Ecto neural progenitor cell (in vitro differentiated cells): ENCODE measurements at places on chromosomes 12 and 14.

DNA sequence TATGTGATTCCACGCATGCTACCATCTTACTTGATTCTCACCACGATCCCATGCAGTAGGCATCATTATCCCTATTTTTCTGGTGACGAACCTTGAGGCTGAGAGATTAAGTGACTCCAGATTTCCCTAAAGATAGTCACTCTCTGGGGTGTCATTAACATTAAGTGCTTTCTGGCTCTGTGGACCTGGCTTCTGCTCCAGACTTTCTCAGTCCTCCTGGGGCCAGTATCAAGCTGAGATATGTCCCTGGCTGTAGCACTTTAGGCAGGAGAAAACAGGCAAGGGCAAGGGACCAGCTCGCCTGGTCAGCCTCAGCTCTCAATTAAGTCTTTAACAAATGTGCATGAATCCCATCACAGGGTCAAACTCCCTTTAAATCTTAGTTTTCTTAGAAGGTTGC, 38.3 kb upstream of the PRB2 start:
- DNase-seq: no peak

GRCh38 chr12:112117685-112118084, 7.7 kb upstream of the TRAFD1 start:
- DNase-seq: no peak

DNA sequence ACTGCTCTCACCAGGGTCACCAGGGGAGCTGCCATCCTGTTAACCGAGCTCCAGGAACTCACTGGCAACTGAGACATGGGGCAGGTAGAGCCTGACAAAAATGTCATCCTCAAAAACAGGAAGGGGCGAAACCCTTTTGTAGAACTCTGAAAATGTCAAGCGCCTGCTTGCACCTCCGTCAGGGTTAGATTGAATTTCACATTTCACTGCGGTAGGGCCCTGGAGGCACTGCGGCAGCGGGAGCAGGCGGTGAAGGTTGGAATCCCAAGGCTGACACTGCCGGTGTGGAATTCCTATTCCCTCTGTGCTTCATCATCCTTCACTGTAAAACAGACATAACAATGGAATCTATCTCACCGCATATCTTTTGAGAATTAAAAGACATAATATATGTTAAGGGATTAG, 142.8 kb upstream of the TMCC3 start:
- DNase-seq: no peak

DNA sequence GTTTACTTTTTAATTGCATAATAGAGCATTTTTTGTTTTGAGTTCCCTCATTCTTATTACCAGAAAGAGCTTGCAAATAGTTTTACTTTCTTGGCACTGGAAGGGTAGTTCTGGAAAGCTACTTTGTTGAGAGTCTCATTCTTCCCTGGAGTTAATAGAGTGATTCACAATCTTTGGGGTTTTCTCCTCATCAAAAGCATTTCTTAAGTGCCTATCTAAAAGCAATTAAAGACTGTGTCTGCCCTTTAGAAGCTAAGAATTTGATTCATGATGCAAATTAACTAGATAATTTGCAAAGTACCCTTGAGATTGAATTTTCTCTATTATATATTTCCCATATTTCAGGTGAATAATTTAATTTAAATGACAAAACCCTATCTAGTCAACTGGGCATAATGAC, 8.1 kb upstream of the BMAL2 start:
- DNase-seq: no peak

GRCh38 chr14:102675396-102675795, 82.9 kb downstream of the RCOR1 start:
- DNase-seq: no peak

GRCh38 chr14:61764342-61765122, 2.3 kb downstream of the SNAPC1 start:
- no peak for DNase-seq

- no peak for DNase-seq
These were observed 173.0 kb downstream of the STXBP6 start for GRCh38 chr14:24876996-24877395.

DNA sequence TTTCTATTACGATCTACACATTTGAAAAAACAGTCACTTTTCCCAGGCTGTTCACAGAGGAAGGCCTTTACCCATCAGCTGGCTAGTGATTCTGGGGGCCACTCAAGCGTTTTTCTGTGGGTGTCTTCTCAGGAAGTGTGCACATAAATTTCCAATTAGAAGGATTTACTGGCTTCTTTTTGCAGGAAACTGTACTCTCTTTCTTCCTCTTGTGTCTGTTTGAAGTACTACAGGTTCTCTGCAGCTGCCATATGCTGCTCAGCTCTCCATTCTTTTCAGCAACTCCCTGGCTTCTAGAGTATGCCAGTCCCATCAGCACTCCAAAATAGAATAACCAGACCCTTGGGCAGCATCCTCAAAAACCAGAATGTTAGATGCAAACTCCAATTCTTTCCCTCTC, 110.4 kb upstream of the NAV3 start:
- DNase-seq: no peak
